ENCODE measurements at places on chromosomes 11 and 22.

DNA sequence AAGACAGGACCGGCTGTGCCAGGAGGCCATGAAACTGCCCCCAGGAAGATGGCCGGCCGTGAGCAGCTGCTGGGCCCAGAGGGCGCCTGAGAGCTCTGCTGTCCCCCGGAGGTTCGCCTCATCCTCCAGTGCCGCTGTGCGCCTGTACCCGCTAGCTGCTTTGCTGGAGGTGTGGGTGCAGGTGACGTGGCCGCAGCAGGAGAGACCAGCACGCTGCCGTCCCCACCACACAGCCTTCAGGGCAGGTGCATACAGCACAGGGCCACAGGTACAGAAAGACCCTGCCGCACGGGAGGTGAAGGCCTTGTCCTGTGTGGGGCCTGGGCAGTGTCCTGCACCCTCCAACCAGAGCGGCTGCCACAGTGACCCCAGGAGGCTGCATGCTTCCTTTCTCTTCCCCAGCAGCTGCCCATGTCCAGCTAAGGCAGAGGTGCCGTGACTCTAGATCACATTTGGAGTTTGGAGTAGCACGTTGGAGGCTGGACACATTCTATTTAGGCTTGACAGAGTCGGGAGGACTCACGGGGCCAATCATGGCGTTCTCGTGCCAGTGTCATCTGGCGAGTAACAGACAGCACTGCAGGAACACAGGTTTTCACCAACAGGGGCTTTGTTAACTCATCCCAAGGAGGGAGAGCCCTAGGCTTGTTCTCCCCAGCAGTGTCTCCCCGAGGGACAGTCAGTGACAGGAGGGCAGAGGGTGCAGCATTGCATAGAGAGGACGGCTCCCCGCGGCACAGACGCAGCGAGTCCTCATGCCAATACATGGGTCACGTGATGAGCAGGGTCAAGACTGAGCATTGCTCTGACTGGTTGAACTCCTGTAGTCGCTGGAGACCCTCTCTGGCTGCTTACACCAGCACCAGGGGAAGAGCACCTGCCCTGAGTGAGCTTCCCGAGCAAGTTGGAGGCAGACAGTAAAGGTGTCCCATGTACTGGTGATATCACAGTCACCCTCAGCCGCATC lies 18.7 kb upstream of the PANX2 start:
- no peak for DNase-seq

DNA sequence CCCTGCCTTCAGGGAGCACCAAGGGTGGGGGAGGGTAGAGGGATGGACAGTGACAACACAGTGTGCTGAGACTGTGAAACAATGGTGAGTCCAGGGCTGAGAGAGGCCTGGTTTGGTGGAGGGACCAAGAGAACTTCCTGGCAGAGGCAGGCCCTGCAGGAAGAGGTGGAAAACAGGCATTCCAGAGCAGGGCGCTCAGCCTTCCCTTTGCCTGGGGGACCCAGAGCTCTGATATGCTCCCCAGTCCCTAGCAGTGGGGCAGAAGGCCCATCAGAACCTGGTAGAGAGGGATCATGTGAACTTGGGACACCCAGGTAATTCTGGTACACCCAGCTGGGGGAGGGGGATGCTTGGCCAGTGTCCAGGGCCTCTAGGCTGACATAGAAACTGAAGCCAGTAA lies 17.2 kb upstream of the UVRAG start:
- peak; percentile 50 for DNase-seq

DNA sequence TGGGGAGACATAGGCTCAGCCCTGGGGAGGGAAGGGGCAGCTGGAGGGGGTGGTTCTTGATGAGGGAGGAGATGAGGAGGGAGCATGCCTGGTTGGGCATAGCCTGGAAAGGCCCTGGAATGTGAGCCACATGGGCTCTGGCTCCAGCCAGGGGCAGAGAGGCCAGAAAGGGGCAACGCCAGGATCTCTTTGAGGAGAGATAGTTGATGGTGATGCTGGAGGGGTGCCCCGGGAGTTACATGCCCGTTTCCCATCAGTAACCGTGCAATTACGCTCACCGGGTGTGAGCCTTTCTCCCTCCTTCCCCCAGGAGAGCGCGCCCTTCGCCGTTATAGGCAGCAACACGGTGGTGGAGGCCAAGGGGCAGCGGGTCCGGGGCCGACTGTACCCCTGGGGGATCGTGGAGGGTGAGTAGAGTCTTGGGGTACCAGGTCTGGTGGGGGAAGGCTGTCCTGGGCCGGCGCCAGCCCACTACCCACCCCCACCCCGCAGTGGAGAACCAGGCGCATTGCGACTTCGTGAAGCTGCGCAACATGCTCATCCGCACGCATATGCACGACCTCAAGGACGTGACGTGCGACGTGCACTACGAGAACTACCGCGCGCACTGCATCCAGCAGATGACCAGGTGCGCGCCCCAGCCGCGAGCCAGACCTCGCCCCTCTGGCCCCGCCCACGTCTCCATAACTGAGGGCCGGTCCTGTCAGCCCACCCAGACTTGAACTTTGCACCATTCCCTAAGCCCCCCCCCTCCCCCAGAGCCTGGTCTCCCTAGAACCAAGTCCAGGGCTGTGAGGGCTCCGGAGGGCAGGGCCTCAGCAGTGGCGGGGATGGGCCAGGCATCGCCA lies 1.8 kb upstream of the GP1BB start:
- DNase-seq: no peak

DNA sequence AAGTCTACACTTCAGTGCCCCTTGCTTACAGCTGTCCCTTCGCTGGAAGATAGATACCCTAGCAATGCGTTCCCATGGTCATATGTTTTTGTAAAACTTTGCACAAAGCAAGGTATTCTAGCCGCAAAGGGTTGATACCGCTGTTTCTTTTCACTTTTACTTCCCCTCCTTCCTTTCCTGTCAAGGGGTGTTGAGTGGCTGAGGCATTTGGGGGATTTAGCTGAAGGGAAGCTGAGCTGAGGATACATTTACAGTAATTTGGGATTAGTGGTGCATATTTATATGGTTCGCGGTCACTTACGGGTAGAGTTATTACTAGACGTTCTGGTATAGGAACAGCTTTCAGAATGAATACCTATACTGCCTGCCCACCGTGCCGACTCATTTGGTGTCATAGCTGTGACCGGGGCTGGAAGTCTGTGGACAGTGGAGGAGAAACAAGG lies 86.9 kb upstream of the WNT11 start:
- no peak for DNase-seq

GRCh38 chr11:69352715-69353319 lies 58.9 kb downstream of the MYEOV start:
- DNase-seq: peak; percentile 78

- DNase-seq: peak; percentile 85
Observed at GRCh38 chr11:122601141-122602125, 54.1 kb upstream of the UBASH3B start.

DNA sequence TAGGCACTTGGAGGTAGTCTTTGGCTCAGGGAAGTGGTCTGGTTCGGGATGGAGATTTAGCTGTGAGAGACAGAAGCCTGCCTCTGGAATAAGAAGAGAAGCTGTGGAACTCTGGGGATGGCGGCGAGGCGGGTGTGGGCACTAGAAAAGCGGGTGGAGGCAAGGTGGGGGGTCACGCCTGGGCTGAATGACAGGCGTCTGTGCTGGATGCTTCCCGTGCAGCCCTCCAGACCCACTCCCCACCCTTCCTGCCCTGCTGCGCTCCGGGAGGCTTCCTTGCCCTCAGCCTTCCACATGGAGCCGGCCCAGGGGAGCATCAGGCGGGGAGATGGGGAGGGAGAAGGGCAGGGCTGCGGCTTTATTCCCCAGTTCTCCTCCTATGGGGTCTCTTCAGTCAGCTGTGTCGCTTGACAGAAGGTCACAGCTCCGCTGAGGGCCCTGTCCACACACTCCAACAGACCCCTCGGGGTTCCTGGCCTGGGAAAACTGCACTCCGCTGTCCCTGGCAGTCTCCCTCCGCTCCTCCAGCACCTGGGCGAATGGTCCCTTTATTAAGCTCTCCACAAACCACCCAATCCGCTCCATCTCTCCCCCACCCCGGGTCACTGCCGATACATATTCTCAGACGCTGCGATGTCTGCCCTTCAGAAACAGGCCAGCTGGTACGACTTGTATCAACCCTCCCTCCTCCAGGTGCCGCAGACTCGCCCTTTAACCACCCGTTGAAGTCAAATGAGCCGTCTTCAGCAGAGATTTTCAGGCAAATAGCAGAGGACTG lies 6.2 kb downstream of the DNAJB13 start:
- DNase-seq: no peak

DNA sequence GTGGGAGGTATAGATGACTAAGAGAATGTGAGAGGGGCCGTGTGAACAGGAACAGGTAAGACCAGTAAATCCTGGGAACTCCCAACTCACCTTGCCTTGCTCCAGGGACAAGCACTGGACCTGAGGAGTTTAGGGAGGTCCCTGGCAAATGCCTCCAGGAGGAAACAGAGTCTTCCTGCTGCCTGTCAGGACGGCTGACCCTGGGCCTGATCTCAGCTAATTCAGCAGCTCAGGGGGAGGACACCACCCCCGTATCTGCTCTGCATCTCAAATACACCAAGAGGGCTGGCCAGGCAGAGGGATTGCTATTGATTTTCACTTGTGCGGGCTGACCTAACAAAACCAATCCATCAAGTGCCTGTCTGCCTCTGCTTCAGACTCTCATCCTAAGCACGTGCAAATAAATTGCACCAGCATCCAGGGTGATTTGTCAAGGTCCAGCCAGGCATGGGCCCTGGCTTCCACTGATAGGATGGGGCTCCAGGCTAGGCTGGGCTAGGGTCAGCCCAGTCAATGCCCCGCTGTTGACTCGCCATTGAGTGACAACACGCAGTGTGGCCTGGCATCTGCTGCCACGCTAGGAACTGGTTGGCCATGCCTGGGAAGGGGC lies 20.3 kb downstream of the UQCR10 start:
- no peak for DNase-seq

- DNase-seq: no peak
Observed at GRCh38 chr11:94998285-94998684, 24.8 kb downstream of the KDM4D start.

DNA sequence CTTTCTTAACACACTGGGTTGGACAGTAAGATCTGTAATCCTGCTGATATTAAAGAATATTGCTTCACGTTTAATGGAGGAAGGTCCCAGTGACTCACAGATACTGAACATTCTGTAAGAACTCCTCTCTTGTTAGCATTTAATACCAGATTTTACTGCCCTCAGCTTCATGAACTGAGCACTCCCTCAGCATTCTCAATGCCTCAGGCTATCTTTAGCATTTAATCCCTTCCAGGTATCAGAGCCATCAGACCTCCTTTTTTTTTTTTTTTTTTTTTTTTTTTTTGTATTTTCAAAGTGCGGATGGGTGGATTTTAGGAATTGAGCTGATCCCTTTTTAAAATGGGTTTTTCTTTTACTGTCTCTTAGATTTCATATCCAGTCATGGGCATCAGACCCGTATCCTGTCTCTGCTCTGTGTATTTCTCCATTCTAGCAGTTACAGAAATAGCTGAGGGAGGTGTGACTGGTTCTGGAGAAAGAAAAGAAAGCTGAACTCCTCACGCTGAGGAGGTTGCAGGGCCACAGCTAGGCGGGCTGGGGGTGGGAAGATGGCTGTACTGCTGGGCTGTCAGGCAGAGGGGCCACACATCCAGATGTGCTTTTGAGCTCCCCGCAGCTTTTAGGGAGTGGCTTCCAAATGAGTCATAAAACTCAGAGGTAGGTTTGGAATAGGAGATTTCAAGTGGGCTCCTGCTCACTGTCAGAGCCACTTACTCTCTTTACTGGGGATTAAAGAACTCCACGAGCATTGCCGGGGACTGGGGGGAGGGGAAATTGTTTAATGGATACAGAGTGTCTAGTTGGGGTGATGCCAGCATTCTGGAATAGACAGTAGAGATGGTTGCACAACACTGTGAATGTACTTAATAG lies 97.0 kb downstream of the SYT9 start:
- no peak for DNase-seq

DNA sequence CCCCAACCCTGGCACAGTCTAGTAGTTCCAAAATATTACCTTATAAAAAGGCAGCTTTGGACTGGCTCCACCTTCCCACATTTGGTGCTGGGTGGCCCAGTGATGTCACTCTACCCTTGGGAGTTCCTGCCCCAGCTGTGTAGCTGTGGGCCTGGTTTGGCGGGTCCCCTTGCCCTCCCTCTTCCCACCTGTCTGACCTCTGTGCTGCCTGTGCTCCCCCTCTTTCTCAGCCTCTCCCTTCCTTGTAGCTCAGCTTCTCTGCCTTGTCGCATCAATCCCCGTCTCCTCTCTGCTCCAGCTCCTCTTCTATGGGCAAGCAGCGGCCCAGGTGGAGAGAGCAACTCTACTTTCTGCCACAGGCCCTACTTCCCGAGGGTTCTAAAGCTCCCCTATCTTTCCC lies 54.6 kb downstream of the CHRDL2 start:
- no peak for DNase-seq

All from AG08395 (cell line).